ENCODE measurements at places on chromosomes 5 and 9.
A peak's percentile ranks its signal among the peaks of the same experiment; 100 is the strongest.

GRCh38 chr9:99430301-99430700 is 208.2 kb downstream of the SEC61B start:
- DNase-seq, result no peak

DNA sequence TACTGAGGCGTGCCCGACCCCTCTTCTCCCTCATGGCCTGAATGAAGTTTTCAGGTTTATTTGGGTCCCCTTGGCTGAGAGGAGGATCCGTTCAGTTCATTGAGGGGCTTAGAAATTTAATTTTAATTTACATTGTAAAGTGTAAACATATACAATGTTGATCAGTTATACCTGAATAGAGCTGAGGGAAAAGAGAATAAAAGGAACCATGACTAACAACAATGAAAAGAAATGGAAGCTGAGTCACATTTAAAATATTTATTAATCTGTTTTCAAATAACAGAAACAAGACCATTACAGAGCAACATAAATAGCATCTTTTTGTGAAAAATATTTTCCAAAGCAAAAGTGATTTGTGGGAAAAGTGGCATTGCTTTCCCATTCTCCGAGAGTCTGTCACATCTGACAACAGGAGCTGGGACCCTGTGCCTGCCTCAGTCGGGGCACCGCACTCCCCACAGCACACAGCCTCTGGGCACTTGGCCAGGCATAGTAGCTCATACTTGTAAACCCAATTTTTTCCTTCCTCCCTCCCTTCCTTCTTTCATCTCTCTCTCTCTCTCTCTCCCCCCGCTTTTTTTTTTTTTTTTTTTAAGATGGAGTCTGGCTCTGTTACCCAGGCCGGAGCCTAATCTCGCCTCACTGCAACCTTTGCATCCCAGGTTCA is 28.7 kb downstream of the PROP1 start:
- DNase-seq, result no peak

GRCh38 chr9:131872702-131873101 is 132.8 kb upstream of the RAPGEF1 start:
- no peak for DNase-seq

DNA sequence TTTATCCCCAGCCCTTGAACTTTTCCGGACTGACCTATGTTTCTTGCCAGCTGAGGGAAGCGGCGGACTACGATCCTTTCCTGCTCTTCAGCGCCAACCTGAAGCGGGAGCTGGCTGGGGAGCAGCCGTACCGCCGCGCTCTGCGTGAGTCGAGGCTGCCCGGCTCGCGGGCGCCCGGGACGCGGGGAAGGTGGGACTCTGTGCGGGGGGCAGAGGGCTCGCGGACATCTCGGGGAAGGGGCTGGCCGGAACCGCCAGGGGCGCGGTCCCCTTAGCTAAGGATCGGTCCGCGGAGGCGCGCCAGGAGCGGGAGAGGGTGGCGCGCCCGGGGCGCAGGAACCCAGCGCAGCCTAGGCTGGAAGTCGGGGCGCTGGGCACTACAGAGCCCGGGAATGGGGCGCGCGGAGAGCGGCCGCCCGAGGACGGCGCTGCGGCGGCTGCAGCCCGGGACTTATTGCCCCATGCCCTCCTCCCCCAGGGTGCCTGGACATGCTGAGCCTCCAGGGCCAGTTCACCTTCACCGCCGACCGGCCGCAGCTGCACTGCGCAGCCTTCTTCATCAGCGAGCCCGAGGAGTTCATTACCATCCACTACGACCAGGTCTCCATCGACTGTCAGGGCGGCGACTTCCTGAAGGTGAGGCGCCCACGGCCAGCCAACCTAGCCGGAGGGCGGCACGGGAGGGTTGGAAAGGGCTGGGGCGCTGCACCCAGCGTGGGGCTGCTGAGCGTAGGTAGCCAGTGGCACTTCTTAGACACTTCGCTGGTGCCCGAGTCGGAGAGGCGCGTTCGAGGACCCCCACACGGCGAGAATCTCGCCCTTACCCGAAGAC is 922 bp downstream of the CRHBP start:
- DNase-seq, result peak; percentile 37
